ENCODE measurements at places on chromosomes 12 and 14.

DNA sequence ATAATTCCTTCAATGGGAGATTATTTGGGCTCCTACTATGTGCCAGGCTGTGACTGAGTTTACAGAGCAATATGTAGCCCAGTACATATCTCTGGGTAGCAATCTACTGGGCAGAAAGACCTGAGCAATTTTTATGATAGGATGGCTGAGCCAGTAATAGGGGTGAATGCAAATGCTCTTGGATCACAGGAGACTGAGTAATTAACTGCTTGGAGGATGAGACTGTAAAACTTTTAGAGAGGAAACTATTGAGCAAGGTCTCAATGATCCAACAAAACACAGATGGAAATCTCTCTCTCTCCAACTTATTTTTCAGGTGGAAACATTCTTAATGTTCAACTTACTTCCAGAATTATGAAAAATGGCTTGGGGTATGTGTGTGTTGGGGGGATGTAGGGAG, 402.2 kb downstream of the AEBP2 start:
- peak; percentile 38 for DNase-seq

DNA sequence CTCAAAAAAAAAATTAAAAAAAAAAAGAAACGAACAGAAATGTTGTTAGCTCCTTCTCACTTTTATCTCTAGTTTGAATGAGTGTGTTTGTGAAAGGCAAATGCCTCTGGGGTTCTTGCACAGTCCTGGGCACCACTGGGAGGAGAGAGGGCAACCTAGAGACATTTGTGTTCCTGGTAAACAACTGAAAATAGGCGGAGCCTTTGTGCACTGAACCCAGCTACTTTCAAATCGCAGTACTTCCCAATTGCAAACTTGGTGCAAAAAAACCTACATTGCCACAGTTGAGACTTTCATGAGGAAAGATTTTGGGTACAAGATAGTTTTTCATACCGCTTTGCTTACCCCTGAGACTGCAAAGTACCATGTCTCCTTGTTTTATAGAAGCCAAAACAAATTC, 430.0 kb downstream of the ZFP36L1 start:
- no peak for DNase-seq

DNA sequence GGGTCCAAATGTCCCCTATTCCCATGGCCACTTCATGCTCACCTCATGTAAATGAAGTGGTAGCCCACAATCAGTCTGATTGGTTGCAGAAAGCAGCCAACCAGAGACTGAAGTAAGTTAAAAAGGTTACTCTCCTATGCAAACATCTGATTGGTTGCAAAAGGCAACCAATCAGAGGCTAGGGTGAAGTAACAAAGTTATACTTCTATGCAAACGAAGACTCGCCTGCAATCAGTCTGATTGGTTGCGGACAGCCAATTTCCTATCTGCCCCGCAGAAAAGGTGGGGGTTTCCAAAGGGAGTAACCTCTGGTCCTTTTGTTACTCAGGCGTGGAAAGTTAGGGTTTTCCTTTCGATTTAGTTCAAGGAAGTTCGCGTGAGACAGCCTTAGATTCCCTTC, 208.1 kb upstream of the NEDD1 start:
- peak; percentile 7 for DNase-seq

- DNase-seq: peak; percentile 70
These were observed 25.0 kb upstream of the CIT start for GRCh38 chr12:119902084-119902509.

GRCh38 chr14:94569381-94570001, 8.2 kb downstream of the SERPINA4 start:
- DNase-seq: no peak

DNA sequence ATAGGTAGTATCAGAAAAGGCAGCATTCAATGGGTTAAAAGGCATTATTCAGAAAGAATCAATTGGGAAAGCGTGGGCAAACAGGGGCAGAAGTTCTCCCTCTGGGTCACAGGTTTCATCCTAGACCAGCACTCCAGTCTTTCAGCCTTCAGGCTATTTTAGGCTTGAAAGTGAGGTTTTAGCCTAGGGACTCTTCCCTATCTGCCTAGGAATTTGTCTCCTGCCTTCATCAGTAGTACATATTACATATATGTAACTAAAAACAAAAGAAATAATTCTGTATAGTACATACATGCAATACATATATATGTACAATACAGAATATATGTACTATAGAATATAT, 34.6 kb upstream of the PCNX1 start:
- DNase-seq: no peak

DNA sequence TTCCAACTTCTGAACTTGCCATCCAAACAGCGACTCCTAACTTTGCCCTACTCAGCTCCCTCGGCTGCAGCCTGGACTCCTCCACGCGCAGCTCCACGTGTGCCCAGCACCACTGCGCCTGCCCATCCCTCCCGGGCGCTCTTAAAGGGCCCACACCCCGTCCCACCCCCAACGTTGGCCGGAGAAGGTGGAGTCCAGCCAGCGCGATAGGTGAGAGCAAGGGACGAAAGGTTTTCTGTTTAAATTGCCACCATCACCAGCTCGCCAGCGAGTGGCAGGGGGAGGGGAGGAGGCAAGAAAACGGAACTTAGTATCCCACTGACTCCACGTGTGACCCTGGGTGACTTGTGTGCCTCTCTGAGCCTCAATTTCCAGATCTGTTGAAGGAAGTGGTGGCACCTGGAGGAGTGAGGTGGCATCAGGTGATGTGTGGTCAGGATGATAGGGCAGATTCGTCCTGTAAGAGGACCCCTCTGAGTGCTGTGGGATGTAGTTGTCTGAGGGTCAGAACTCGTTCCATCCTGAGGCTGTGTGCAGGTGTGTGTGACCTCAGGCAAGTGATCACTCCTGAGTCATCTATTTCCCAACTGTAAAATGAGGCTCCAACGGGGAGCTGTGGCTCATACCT, 59.7 kb downstream of the TRPV4 start:
- no peak for DNase-seq

- DNase-seq: no peak
These were observed 165.5 kb upstream of the CCND2 start for GRCh38 chr12:4107911-4108697.

DNA sequence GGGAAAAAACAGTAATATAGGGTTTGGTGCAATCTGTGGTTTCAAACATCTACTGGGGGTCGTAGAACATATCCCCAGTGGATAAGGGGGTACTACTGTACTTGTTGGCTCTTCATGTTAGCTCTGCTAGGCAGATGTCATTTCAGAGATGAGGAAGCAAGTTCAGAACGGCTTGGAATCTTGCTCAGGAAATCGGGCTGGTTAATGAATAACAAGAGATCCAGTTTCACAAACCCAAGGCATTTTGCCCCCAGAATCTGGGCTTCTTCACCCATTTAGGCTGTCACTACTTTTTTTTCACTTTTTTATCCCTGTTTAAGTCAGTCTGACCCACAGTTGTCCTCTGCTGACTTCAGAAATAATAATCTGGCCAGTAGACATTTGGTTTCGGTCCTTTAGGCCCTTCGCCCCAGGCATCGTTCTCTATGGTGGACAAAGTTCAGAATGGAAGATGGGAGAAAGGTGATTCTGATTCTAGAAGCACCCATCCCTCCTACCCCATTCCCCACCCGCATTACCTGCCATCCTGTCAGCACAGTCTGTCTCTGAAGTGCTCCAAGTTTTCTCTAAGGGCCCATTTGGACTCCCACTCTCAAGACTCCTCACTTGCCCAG, 4.5 kb downstream of the SUOX start:
- DNase-seq: no peak

DNA sequence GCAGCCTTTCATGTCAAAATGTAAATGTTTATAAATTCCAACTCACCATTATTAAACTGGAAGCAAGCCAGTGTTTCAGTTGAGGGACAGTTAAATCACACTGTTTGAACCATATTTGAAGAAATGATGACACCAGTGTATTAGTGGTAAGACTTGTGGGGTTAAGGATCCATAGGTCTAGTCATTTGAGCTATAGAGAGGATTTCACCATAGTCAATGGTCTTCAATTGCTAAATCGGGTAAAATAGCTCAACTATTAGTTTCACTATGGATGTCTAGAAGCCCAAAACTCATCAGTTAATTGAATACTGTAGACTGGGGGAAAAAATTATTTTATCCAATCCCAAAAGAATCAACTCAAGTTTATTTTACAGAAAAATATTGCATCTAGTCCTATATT, 659.1 kb downstream of the NRXN3 start:
- no peak for DNase-seq

GRCh38 chr12:58764100-58764953, 156.0 kb downstream of the LRIG3 start:
- peak; percentile 39 for DNase-seq

DNA sequence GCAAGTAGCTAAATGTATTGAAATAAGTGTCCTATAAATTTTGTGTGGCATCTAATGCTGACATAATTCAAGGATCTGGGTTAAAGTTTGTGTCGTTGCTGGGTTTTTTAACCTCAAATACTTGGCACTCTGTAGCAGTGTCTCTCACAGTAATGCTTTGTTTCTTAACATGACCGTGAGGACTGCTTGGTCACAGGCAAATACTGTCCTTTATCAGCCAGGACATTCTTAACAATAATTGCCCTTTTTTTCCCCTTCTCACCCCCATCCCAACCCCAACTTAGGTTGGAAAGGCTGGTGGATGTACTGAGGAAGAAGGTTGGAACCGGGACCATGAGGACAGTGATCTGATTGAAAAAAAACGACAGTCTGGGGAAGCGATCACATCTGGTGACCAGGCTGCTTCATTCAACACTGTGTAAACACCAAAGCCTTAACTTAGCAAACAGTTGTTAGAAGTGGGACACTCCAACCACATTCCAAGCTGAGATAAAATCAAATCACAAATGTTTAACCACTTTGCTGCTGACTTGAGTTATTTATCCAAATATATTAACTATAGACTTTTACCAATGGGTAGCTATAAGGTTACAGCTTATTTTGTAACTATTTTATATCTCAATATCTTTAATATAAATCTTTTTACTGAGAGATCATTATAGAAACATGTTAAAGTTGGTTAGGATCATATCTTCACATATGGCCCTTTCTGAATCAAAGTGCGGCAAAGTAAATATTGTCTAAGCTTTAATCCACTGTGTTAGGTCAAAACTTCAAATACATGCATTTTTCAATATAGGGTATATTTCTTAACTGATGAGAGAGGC, 48.2 kb downstream of the FOXA1 start:
- DNase-seq: peak; percentile 60

DNA sequence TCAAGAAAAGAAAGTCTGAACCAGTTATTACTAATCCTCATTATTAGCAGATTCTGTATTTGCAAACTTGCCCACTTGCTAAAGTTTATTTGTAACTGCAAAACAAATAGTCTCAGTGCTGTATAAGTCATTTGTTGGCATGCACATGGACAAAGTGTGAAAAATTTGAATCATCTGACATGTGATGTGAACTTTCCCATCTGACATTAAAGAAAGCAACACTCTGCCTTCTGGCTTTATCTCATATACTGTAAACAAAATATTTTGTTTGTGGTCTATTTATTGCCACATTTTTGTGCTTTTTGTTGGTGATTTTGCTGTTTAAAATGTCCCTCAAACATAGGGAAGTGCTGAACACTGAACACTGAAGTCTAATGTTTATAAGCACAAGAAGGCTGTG, 513.8 kb downstream of the RPL10L start:
- no peak for DNase-seq

- peak; percentile 81 for DNase-seq
These were observed 16.4 kb upstream of the SP7 start for GRCh38 chr12:53352331-53353256.

GRCh38 chr14:56137453-56137807, 19.2 kb downstream of the PELI2 start:
- DNase-seq: no peak

DNA sequence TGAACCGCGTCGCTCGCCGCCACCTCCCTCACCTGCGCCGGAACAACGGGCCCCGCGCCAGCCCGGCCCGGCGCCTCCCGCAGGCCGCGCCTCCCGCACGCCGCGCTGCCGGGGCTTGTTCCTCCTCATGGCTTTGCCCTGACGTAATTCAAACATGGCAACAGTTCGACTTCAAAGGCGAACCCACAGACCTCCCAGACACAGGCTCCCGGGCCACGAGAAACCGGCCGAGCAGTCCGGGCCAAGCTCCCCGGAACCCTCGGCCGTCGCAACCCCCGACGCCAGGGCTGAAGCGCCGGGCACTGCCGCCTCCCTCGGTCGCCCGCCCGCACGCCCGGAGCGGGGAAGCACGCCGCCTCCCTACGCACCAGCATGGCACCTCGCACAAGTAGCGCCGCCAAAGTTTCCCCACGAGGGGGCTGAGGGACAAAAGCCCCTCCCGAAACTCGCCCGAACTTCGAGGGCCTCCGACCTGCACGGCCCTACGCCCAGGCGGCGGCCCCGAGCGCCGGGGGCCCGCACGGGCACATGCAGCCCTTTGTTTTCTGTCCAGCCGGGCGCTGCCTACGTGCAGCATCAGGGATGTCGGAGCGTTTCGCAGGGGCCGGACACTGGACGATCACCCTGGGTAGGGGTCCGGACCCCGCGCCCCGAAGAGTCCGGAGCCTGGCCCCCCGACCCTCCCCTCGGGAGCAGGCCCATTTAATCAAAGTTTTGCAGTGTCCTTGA, 1.7 kb downstream of the SINHCAF start:
- peak; percentile 69 for DNase-seq

DNA sequence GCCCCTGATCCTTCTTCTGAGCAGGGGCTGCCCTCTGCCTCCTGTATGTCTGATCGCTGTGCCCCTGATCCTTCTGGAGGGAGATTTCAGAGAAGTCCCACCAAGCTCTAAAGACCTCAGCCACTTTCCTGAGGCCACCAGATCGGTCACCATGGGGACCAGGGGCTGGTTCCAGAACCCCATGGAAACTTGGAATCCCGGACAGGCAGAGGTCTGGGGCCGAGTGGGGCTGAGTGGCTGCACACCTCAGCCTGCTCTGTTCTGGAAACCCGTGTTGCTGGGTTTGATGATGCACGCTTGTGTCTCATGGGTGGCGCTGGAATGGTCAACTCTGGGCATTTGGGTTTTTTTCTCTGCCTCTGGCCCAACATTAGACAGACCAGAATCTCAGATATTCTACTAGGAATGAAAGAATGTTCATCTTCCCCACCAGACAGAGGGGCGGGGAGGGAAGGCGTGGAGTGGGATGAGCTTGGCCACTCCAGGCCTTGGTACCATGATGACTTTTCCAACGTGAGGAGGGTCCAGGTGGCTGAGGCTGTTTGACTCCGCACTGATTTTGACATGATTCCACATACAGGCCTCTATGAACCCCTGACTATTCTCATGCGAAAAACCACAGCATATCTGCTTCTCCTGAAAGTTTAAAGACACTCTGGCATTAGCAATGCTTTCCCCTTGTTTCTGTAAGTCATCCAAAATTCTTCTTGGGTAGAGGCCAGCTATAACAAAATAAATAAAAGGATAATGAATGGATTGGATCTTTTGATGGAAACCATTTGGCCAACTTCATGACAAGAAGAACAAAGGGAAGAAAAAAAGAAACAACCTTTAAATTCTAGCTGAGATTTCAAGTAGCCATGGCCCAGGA, 114.5 kb downstream of the ADGRD1 start:
- DNase-seq: no peak

DNA sequence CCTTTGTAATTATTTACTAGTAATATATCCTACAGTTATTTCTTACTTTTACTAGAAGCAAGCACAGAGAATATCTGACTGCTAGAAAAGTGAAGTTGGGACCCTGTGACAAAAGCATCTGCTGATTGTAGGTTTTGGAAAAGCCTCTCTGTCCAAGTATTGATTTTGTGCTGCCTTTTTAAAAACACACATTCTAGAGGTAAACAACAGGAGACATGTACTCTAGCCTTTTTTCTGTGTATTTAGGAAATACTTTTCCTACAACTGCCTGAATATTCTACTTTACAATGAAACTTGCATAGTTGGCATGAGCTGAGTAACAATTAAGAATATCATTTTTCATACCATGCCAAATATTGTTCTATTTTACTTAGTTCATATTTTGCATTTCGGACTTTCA, 1249.0 kb downstream of the SLC16A7 start:
- no peak for DNase-seq

- DNase-seq: no peak
These were observed 46.8 kb downstream of the PRKCH start for GRCh38 chr14:61368114-61368710.

Measured in AG10803 (cell line).